Fibroblast of pulmonary artery (primary cell): ENCODE measurements at places on chromosomes 5 and 9.
A peak's percentile ranks its signal among the peaks of the same experiment; 100 is the strongest.

DNA sequence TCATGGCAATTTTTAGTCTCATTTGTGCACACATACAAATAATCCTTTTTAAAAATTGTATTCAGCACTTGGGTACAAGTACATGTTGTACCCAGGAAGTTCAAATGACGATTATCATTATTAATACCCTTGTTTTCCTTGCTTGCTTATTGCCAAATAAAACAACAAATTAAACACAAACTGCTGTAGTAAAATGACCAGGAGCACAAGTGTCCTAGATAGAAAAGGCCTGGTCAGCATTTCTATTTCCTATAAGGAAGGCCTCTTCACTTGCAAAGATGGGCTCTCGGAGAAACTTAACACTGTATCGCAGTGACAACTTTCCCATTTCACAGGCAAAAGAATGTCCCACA lies 34.7 kb upstream of the PLPP1 start:
- DNase-seq, result no peak

DNA sequence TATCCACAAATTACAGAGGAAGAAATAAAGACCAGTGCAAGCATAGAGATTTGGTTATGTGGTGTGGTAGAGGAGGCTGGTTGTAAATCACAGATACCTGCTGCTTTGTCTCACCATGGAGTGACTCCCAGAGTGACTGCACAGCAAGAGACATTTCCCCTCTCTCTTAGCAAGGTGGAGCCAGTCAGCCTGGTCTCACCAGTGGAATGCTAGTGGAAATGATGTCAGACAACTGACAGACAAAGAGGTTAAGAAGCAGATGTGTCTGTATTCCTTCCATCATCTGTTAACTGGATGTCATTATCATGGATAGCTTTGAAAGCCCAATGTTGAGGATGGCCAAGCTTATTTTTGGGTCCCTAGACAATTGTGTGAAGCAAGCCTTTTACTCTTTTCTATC lies 509.4 kb upstream of the SEMA6A start:
- DNase-seq, result no peak

GRCh38 chr9:121581786-121582600 lies 69.4 kb upstream of the DAB2IP start:
- DNase-seq, result no peak

DNA sequence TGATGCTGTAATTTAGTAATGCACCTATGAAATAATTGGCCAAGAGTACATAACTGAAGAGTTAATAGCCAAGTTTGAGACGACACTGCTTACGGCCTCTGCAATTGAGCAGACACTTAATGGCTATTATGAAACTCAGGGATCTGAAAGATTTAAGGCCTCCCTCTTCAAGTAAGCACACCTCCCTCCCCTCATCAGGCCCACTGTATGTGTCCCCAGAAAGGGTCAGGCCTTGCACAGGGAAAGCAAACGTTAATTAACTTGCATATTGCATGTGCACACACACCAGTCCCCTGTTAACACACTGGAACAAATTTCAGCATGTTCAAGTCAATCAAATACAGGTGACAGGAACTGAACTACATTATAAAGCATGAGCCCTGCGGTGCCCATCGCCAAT lies 163.6 kb downstream of the SPOCK1 start:
- no peak for DNase-seq

DNA sequence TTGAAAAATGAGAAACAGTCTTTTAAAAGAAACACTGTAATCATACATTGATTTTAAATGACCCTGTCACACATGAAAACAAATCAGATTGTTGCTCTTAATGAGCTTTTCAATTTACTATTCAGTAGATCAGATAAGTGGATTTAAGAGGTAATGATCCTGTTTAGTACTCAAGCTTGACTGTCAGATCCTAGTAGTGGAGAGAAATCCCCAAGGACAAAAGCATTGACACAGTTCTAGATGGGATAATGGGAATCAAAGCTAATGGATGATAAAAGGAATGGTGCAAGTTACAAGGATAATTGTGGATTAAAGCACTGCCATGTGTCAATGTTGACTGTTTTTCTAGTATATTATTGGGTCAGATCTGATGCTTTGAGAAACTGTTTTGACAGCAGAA lies 142.3 kb upstream of the TLX3 start:
- DNase-seq, result no peak

DNA sequence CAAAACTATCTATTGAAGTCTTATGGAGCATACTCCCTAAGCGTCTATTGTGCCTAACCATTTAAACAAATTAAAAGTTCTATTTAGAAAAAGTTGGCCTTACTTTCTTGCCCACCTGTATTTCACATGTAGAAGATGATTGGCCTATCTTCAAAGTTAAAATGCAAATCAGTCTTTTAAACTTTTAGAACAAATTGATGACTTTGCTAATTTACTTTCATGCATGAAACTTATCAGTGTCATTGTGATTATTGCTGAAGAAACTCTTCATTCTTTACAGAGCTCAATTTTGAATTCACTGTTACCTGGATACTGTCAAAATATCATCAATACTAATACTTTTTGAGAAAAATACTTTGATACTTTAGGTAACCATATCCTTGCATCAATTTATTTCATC lies 216.1 kb downstream of the COX7C start:
- no peak for DNase-seq

GRCh38 chr5:431711-432050 lies 11.3 kb upstream of the EXOC3 start:
- no peak for DNase-seq

GRCh38 chr5:74034733-74035132 lies 408.7 kb downstream of the ARHGEF28 start:
- DNase-seq, result peak; percentile 76

GRCh38 chr9:130370226-130370625 lies 74.5 kb upstream of the ASS1 start:
- DNase-seq, result no peak

DNA sequence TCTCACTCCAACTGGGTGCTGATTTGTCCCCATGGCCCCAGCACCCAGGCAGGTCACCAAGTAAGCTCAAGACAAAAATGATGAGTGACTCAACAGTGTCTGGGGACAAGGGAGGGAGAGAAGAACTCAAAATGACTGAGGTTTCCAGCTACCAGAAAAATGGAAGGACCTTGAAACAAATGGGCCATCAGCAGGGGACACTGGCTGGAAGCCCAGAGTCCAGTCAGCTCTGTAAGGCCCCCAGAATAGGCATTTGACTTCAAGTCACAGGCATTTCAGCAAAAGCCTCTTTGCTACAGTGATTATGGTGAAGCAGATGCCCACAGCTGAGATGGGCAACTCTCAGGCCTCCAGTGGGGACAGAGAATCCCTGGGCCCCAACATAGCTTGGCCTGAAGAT lies 139.0 kb upstream of the GABRP start:
- DNase-seq, result no peak

DNA sequence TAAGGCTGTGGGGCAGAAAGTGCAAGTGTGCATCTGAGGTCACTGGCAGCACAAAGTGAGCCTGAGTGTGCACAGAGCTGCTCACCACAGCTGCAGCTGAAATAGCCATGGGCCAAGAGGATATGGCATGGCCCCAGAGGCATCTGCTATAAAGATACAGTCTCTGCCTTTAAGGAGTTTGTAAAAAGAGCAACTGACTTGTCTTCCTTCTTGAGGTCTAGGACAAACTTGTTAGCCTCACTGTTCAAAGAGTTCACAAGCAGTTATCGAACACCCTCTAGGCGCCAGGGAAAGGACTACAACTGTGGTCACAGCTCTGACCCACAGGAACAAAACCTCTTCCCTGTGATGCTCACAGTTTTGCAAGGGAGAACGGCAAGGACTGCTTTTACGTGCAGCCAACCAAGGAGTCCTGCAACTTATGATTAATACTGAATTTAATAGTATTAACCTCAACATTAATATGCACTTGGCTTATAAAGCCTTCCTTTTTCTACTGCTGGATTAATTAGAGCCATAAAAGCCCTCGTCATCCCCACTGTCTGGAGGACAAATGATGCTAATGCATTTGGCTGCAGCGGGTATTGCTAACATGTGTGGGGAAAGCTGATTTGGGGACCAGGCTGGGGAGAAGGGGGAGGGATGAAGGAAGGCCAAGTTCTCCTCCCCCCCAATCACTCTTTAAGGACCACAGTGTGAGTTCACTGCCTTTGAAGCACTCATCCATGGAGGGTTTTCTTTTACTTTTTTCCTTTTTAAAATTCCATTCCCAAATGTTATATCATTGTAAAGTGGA lies 189.8 kb upstream of the TRIM32 start:
- peak; percentile 33 for DNase-seq

GRCh38 chr5:1270426-1270825 lies 24.4 kb downstream of the TERT start:
- DNase-seq, result no peak

GRCh38 chr5:11904265-11904906 lies at the start of gene CTNND2:
Gene CTNND2 (minus strand): TSS chr5:11904446. CDS start chr5:11903853, 593 bp downstream.
- no peak for DNase-seq

DNA sequence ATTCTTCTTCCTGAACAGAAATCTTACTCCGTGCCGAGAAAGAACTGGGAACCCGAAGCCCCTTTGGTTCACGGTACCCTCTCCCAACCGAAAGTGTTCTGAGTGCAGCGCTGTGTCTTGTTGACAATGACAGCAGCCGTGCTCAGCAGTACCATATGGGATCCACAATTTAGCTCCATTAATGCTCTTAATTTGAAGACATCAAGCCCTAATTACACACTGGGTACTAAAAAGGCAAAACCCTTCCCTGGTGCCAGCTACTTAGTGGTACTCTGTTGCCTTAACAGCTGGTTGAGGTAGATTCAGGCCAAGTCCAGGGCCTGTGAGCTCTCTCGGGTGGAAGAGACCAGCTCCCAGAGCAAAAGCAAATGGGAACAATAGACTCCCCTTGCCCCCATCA lies 24.5 kb downstream of the DDX31 start:
- no peak for DNase-seq

- DNase-seq, result no peak
Observed at GRCh38 chr9:129281506-129282145, 103.6 kb upstream of the IER5L start.

DNA sequence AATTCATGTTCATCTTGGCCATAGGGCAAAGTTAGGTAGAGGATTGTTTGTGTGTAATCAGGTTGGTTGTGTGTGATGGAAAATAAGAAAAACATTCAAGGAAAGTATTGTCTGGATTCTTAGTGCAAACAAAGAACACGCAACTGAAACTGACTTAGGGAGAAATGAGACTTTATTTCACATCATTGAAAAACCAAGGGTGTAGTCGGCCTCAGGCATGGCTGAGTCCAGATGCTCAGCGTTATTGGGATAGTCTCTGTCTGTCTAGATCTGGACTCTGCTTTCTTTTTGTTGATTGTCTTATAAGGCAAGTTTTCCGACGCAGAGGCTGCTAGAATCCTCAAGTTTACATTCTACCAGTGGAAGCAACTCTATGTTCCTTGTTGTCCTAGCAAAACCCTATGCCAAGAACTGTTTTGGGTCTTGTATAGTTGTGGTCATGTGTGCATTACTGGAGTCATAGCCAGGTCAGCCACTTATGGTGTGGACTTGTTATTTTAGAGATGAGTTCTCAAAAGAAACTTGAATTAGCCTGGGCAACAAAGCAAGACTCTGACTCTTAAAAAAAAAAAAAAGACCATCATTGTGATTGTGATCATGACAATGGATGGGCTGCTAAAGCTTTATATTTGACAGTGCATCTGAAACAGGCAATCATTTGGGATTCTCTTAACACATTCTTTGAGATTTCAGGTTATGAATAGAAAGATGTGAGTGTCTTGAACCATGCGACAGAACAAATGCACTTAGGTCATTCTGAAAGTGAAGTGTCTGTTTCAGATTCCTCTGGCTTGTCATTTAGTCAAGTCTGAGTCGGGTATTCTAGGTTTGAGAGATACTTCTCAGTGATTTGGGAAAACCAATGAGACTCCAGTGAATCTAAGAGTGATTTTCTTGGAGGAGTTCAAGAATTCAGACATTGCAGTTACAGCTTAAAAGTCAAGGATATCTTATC lies 82.6 kb downstream of the DOCK2 start:
- DNase-seq, result no peak

DNA sequence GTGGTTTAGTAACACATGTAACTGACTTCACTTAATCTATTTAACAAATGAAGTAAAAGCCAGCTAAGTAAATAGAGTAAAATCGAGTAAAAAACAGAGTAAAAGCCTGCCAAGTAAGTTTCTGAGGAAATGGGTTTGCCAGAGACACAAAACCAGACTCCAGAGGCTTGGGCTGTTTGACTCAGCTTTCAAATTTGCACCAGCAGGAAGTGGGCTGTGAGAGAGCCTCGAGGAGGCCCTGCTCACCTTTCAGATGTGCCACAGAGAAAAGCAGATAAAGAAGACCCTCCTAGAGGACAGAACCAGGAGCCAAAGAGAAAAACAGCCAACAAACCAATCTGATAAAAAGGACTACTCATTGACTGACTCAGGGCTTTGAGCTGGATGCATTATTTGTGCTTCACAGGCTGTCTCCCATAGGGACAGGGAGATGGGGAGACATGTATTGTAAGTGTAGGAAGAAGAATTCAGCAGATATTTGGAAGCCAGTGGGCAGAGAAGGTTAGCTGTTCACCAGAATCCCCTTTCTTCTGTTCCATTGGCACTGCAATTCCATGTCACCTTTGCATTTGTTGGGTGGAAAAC lies 14.4 kb upstream of the AMACR start:
- peak; percentile 34 for DNase-seq

DNA sequence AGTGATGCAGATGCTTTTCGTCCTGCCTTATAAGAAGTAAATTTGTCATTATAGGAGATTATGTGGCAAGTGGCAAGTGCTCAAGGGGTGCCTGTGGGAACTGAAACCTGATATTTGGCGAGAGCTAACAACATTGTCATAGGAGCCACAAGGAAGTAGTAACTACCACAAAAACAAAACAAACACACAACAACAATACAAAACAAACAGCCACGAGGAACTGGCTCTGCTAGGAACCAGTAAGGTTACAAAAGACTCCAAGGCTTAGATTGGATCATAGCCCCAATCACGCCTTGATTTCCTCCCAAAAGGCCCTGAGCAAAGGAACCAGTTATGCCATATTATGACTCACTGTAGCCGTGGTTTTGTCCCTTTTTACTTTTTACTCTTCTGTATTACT lies 1045.2 kb downstream of the CDH12 start:
- peak; percentile 28 for DNase-seq

- DNase-seq, result no peak
Observed at GRCh38 chr9:135443797-135444425, 35.7 kb upstream of the PPP1R26 start.

GRCh38 chr9:134217431-134218210 lies 53.3 kb upstream of the RNU6ATAC start:
- no peak for DNase-seq

GRCh38 chr5:144236499-144236898 lies 65.8 kb downstream of the KCTD16 start:
- no peak for DNase-seq

- DNase-seq, result no peak
Observed at GRCh38 chr5:6448622-6449464, at the start of gene UBE2QL1. Gene UBE2QL1 (plus strand): TSS chr5:6448859. CDS start chr5:6448894, 35 bp downstream.

- peak; percentile 69 for DNase-seq
Observed at GRCh38 chr9:130043654-130044623, 950 bp upstream of the FNBP1 start.

GRCh38 chr9:136539427-136540421 lies 6.1 kb downstream of the NOTCH1 start:
- peak; percentile 72 for DNase-seq

DNA sequence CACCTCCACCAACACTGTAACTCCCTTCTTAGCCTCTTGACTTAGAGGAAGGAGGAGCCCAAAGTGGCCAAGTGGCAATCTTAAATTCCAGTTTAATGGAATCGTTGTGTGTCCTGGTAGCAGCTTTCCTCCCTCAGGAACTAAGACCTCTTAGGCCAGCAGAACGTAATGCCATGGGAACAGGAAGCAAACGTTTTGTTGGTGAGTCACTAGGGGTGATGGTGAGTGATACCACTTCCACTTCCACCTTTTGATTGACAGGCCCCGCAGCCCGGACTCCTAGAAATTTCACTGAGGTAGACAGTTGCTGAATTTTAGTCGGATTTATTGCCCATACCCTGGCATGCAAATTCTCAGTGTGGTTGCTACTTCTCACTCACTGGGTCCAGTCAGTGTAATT lies 94.2 kb upstream of the FBN2 start:
- DNase-seq, result peak; percentile 41
